ENCODE measurements at places on chromosomes 4 and X.

DNA sequence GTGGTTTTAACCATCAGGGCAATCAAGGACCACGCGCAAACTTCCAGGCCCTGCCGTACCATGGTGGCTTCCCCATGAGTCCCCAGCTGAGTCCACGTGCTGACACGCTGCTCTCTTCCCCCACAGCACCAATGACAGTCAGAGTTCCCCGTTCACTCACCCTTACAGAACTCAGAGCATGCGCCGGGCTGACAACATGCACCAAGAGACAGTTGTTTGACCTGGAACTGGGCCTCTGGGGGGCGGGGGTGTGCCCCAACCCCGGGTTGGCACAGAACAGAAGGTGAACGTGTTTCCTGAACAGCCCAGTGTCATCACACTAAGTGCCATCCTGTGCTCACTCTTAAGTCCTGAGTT is 29.4 kb downstream of the IRF2 start:
- no peak for DNase-seq

DNA sequence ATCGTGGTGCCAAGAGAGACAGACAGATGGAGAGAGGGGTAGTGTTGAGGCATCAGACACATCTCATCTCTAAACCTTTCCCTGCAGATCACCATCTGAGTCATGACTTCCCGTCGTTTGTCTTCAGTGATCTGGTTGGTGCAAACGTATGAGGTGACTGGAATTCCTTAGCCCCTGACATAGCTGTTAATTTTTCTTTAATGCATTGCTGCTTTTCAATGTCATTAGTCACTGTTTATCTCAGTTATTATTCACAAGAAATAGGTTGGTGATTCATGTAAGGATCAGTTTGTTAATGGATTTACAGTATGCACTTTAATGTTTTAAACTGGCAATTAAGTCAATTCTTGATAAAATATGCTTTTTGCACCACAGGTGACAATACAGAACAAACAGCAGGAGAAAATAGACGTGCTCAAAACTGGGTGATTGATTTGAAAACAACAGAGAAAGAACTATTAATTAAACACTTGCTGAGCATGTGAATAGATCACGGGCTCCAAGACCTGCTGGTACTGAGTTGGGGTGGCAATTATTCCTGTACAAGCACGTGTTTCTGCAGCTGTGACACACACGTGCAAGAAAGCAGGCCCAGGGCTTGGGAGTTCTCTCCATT is 1.3 kb upstream of the TMEM154 start:
- DNase-seq: no peak

- peak; percentile 61 for DNase-seq
Observed at GRCh38 chr4:94525993-94526728, 74.4 kb downstream of the PDLIM5 start.

GRCh38 chr4:159016593-159017024 is 86.3 kb upstream of the RAPGEF2 start:
- no peak for DNase-seq

GRCh38 chr4:113106108-113106507 is 56.7 kb downstream of the ANK2 start:
- DNase-seq: peak; percentile 11

DNA sequence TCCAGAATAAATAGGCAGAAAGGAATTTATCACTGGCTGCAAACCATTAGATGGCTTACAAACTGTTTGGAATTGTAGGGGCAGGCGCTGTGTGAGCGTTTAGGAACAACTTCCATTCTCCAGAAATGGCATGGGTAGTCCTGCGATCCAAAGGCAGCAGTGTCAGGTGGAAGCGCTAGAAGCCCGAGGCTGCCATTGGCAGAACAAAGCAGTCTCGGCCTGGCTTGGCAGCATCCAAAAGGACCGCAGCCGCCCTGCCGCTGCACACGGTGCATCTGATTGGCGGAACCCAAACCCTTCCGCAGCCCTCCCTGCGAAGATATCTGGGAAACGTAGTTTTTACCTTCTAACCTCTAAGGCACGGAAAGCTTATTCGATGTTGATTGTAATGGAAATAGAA is 23.6 kb upstream of the YTHDC1 start:
- no peak for DNase-seq

- no peak for DNase-seq
Observed at GRCh38 chr4:153112041-153112441, 92.2 kb upstream of the TRIM2 start.

GRCh38 chr4:43423276-43423675 is 530.8 kb downstream of the GRXCR1 start:
- DNase-seq: no peak

DNA sequence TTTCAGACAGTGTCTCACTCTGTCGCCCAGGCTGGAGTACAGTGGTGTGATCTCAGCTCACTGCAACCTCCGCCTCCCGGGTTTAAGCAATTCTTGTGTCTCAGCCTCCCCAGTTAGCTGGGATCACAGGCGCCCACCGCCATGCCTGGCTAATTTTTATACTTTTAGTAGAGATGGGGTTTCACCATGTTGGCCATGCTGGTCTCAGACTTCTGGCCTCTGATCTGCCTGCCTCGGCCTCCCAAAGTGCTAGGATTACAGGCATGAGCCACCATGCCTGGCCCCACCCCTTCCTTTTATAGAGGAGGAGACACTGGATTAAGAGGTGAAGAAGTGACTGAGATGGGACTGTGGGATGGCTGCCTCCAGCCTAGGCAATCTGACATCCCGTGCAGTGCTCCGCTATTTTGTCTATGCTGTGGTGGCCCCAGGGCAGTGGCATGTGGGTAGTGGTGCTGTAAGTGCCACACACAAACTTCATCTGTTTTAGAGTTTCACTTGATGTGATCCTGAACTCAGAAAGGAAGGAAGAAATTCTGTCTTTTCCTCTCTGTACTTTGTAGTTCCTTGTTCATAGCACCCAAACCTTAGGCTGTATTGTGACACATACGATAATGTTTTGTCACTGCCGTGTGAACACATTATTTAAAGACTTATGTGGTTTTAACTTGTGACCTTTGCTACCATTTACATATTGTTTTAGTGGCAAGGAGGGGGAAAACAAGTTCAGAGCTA is 48.9 kb downstream of the FNIP2 start:
- no peak for DNase-seq

- DNase-seq: no peak
Observed at GRCh38 chr4:176837169-176837895, 44.6 kb upstream of the VEGFC start.

- no peak for DNase-seq
Observed at GRCh38 chr4:122669911-122670738, 49.3 kb upstream of the IL21 start.

GRCh38 chr4:73053974-73054480 is 15.5 kb downstream of the COX18 start:
- no peak for DNase-seq
